ENCODE measurements at places on chromosomes 6 and 20.

DNA sequence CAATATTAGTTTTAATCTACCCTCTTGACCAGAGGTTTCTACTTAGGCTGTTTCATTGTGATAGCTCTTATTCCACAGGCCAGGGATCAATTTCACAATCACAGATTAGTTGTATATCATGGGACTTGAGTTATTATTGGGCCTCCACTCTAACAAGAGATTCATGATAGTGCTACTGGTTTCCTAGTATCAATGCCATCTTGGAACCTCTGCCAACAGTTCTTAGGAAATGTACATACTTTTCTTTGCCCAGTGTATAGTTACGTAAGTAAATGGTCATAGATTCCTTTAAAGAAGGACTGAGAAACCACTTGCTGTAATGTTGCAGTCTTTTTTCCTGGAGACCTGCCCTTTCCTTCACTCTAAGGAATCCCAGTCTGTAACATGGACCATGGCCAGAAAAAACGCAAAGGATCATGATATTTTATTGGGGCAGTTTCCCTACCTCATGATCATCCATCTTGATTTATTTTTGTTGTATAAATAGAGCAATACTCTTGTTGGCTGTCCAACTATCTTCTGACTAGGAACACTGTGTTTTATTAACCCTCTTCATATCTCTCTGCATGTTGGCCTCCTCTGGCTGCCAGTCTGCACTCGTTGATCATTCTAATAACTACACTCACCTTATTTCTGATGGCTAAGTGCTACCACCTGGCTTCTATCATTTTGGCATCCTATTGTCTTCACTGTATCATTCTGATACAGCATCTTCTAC lies 38.0 kb upstream of the VGLL2 start:
- no peak for DNase-seq

DNA sequence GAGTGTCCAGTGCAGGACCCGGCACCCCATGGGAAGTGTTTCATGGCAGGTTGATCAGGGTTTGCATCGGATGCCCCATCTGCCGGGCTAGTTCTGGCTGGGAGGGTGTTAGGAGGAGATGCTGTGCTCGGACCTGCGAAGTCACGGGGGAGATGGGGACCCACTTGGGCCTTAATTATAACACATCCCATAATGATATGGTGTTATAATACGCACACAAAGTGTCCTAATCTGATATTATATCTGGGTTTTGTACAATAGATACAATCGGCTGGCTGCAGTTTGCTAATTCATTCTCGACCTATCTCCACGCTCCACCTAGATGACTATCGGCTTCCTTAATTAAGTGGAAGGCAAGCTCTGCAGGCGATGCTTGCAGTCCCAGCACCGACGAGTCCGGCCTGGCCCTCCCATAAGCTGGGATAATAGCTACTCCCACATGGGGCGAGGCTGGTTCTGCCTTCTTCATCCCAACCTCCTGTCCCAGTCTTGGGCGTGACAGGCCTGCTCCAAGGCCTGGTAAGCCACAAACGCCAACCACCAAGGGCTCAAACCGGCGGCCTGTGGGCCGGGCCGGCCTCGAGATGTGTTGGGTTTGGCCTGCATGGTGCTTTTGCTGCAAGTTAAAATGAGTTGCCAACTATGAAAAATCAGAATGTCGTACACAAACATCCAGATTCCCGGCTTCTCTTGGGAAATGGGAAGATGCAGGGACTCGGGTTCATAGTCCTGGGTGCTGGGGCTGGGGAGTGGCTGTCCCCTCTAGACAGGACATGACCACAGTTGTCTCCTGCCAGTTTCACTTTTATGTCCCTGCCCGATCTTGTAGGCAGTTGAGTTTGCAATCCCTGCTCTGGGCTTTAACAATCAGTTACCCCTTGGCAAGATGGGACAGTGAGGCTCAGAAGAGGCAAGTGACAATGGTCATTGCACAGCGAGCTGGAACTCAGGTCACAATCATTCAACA lies 32.7 kb downstream of the CEBPB start:
- DNase-seq, result no peak

DNA sequence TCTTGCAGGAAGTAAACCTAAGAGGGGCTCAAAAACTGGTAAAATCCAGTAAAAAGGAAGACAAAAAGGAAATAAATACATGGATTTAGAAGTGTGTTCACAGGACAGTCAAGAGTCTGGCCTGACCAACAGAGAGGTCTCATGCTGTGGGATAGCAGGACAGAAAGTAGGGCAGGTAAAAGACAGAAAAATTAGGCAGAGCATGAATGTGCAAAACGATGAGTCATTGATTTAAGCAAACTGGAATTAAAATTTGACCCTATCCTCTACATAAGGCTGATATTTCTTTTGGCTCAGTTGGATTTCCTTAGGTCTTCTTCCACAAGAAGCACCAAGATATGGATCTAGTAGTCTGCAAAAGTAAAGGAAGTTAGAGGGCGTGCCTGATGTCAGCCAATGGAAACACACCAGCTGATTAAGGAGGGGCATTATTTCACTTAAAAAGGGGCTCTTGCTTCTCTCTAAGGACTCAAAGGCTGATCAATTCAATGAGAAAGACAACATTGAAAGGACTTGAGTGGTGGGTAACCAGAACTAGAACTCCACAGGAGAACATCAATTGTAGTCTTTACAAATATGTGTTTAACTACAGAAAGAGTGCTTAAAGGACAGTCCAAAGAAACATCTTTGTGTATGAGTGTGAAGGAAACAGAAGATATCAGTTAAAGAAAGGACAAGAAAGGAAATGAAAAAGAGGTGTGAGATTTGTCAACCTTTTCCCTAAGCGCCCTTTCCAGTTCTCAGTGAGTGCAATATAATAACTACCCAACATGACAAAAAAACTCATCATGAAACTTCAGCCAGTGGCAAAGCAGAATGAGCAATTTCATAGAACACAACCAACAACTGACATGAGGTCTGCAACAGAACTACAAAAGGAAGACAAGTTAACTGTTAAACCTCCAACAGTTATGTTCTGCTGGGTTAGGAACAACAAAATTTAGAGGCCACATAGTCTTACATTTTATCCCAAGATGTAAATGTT lies 19.4 kb upstream of the MYB start:
- DNase-seq, result no peak

GRCh38 chr6:32665661-32666060 lies 796 bp downstream of the HLA-DQB1 start:
- DNase-seq, result no peak

DNA sequence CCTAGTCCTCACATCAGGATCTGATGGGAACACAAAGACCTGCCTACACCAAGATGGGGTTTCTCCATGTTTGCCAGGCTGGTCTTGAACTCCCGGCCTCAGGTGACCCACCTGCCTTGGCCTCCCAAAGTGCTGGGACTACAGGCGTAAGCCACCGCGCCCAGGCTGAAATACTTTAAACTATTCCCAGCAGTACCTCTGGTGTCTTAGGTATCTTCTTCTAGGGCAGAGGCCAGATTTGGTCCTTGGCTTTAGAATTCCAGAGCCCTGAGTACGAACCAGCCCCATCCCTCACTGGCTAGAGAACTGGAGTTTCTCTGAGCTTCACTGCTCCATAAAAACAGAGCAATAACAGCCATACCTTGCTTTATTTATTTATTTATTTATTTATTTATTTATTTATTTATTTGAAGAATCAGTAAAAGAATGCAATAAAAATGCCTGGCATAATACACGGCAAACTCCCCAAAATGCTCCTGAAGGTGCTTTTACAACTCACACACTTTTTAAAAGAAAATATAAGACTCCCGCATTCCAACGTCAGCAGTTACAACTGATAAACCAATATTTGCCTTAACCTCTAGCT lies 312.1 kb downstream of the TFAP2C start:
- no peak for DNase-seq

- no peak for DNase-seq
Observed at GRCh38 chr6:971981-972640, 279.2 kb upstream of the EXOC2 start.

- no peak for DNase-seq
Observed at GRCh38 chr6:127160484-127160883, 42.0 kb downstream of the RSPO3 start.

DNA sequence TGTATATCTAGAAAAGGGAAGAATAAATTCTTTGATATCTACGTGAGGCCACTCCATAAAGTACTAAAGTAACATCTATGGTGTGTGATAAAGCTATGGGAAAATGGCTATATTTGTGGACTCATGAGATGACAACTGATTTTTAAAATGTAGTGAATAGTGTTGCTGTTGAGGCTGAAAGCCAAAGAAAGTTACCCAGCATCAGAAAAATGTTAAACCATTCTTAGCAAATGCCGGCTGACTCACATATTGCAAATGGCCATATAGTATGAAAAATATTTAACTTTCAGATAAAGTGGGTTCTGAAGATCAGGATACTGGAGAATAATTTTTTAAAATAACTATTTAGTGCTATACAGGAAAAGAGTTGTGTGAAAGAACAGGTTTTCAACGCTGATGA lies 129.9 kb upstream of the GRIK2 start:
- no peak for DNase-seq

DNA sequence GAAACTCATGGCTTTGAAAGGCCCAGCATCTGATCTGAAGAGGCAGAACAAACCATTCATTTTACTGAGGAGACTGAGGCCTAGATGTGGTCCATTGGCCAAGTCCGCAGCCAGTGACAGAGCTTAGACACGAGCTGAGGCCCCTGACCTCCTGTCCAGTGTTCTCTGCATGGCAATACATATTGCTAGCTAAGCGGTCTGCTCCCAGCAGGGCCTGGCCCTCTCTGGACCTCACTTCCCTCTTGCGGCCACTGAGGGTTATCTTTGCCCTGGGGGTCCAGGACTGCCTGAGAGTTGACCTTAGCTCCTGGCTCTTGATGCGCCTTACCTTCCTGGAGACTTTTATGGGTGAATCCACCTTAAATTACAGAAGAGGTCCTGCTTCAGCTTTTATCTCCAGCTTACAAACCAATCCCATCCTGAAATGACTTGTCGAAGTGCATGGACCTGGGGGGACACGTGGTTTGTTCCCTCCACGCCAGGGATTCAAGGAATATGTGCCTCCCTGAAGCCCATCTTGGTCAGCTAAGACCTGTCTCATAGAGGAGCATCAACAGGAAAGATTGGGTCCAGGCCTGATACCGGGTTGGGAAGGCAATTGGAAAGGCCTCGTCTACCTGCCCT lies 75.6 kb downstream of the CNBD2 start:
- no peak for DNase-seq

DNA sequence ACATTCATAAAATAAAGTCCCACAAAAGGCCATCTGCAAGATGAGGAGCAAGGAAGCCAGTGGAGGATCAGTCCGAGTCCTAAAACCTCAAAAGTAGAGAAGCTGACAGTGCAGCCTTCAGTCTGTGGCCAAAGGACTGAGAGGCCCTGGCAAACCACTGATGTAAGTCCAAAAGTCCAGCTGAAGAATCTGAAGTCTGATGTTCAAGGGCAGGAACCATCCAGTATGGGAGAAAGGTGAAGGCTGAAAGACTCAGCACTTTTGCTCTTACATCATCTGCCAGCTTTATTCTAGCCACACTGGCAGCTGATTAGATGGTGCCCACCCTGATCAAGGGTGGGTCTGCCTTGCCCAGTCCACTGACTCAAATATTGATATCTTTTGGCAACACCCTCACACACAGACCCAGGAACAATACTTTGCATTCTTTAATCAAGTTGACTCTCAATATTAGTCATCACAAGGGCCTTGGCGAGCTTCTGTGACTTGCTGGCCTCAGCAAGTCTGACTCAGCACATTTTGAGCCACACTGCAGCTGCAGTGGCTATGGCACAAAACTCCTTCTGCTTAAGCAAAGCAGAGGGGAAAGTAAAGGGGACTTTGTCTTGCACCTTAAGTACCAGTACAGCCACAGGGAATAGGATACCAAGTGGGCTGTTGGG lies 1370.3 kb upstream of the CITED2 start:
- DNase-seq, result no peak

- DNase-seq, result peak; percentile 87
Observed at GRCh38 chr6:33344701-33345697, 27.5 kb upstream of the ZBTB22 start.

DNA sequence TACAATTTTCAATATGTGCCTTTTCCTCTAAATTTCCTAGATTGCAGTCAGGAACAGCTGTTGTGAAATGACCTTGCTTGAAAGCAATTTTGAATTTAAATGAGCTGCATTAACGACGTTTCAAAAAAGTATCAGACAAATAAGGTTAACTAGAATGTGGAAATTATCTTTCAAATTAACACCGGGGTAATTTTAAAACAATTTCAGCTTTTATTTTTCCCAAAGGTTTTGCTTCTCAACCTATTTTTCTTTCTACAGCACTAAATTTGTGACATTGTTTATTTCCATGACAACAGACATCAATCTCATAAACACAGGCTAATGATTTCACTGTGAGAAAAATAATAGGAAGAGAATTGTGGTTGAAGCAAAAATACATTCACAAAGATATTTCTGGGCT lies 38.5 kb downstream of the COL12A1 start:
- peak; percentile 53 for DNase-seq

DNA sequence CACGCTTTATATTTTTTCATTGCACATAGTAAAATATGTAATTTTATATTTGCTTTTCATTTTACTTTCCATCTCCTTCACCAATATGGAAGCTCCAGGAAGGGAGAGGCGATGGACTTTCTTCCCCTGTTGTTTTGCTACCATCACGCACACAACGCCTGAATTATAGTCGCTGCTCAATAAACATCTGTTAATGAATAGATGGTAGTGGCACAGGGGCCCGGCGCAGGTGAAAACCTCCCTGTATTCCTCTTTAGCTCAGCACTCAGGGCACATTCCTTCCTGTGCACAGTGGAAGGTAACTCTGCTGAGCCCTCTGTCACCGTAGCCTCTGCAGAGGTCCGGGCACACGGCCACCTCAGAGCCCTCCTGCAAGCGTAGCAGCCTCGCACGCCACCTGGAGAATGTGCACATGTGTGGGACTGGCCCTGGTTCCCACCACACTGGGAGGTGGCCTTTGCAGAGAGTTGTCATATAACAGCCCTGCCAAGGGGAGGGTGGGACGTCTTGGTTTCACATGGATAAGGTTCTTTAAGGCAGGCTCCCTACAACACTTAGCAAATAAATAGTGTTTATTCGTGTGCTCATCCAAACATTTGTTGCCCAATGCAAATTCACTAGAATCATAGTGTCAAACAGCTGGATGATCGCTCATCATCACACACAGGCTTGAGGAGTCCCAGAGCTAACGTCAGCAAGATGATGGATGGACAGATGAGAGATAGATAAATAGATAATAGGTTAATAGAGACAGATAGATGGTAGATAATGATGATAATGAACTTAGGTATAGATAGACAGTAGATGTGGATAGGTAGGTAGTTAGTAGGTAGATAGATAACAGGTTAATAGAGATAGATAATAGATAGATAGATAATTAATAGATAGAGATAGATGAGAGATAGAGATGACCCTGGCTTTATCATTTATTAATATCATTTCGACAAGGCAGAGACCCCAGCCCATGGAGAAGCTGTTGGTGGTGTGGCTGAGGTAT lies 32.3 kb upstream of the AFDN start:
- no peak for DNase-seq
